Activated T-cell treated with anti-CD3 and anti-CD28 coated beads for 4 hours (primary cell): ENCODE measurements at places on chromosomes 16 and 17.

GRCh38 chr16:2686912-2687507 lies 4.7 kb downstream of the KCTD5 start:
- no peak for DNase-seq

- DNase-seq: no peak
Observed at GRCh38 chr17:41215681-41216080, 10.8 kb upstream of the KRTAP9-2 start.

DNA sequence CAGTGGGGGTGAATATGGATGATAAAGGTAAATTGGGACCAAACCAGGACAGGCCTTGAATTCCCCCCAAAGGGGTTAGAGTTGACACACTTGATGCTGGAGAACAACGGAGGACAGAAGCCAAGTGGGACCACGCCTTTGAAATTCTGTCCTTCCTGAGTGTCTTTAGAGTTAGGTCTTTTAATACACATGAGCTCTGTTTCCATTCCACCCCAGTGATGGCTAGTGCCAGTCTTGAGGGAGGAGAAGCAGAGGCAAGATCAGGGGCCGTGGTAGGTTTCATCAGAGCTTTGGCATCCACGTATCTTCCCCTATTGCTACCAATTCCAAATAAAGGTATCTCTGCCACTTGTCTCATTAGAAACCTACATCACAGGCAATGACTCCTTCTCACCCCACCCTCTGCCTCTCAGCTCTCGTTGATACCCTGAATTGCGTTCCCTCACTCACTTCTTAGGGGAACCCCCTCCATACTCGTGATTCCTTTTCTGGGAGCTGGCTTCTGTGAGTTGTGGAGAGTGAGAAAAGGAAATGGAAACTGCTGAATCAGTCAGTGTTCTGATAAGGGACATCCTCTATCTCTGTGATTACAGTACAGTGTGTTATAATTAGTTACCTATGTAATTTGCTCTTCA lies 2.4 kb upstream of the CCL3L1 start:
- DNase-seq: no peak

GRCh38 chr17:35387496-35387895 lies 14.1 kb upstream of the SLFN11 start:
- no peak for DNase-seq

DNA sequence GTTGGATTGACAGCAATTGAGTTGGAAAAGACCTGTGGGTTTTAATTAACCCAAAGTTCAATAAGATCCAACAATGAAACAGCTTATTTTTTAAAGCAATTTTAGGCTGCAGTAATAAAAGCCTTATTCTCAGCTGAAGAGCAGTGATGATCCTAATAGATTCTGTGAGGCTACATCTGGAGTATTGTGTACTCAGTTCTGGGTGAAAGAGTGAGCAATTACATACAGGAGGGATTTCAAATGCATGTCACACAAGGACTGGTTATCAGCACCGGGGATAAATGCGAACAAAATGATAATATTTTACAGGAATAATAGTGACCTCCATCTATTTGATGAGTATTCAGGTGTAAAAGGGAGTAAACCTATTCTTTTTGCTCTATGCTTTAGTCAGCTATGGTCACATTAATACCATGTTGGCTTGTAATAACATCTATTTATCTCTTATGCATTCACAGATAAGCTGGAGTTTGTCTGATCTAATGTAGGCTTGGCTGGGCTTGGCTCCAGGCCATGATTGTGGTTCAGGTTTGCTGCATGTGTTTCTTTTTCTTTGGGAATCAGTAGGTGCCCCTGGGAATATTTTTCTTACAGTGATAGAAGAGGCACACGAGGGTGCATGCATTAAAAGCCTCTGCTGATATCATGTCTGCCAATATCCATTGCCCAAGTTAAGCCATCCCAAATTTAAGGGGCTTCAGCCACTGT lies 22.2 kb upstream of the TOX3 start:
- no peak for DNase-seq

DNA sequence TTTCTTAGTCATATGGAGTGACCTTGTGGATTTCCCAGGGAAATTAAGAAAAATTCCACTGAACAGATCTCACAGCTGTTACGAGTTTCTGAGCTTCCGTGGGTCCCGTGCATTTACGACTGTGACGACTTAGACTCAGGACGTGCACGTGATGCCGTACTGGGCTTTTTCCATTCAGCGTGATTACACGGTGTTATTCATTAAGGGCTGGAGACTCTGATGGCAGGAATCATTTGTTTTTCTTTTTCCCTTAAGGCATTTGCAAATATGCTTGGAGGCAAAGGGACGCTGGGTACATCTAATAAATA lies 57.2 kb downstream of the TBC1D16 start:
- no peak for DNase-seq

- DNase-seq: no peak
Observed at GRCh38 chr16:69514356-69514755, 51.4 kb upstream of the NFAT5 start.

DNA sequence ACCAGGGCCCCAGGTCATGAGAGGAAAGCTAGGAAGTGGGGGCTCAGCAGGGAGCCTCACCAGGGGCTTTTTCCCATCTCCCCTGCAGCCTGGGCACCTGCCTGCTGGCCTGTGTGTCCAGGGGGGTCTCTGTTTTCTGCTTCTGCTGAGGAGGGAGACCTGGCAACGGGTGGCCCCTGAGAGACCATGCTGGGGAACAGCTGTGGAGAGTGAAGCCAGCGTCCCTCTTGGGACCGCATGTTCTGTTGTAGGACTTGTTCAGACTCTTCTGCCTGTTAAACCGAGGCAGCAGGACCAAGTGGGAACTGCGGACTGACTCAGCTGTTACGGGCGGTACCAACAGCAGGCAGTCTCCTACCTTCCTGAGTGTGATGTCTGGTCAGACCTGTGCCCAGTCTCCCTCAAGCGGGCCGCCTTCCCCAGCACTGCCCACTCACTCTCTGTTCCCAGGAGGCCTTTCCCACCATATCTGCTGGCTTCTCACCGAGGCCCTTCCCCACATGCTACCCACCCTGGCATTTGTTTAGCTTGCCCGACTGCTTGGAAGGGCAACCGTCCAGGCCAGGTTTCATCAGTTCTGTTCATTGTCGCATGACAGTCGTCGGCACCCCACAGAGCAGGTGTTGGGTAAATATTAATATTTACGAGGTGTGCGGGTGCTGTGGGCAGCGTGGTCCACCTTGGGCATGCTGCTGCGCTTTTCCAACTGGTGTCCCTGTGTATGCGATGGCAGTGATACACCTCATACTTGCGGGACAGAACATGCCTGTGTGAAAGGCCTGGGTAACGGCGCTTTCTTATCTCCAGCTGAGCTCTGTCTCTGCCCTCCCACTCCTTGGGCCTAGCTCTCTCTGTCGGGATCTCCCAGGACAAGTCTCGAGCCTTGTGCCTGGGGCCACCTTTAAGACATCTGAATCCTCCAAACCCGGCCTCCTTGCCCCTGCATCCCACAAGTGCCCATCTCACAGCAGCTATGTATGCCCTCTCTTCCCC lies 69.4 kb downstream of the MPRIP start:
- no peak for DNase-seq
